Femur (tissue), 1 donor: ENCODE measurements at places on chromosomes 13 and 19.

DNA sequence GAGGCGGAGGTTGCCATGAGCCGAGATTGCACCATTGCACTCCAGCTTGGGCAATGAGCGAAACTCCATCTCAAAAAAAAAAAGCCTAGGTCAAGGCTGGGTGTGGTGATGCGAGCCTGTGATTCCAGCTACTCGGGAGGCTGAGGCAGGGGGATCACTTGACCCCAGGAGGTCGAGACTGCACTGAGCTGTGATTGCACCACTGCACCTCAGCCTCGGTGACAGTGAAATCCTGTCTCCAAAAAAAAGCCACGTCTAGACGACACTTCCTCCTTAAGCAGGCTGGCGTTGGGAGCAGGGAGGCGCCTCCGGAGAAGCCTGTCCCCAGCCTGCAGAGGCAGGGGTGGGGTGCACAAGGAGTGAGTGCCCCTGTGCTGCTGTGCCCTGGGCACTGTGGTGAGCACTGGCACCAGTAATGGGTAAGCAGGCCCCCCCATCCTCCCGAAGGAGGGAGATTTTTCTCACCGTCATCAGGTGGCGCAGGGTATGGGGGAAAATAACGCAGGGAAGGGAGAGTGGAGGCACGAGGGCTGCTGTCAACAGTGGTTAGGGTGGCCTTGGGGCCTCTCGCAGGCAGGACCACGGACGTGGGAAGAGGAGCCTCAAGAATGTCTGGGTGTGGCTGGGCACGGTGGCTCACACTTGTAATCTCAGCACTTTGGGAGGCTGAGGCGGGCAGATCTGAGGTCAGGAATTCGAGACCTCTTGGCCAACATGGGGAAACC is 706 bp downstream of the P2RY11 start:
- DNase-seq = no peak

GRCh38 chr19:28486473-28486872 is 726.5 kb downstream of the UQCRFS1 start:
- DNase-seq = no peak

DNA sequence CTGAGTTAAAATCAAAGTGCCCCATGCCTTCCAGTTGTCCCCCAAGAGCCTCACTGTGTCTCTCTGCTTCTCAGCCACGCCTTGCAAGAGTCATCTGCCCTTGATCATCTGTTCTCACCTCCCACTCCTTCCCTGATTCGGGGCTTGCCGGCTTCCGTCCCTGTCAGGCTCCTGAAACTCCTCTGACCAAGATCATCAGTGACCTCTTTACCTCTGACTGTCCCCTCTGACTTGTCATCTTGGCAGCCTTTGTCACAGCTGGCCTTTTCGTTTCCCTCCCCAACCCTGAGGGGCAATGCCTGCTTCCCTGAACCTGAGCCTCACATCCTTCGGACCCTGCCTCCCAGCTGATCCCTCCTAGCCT is 66.3 kb downstream of the MAP4K1 start:
- DNase-seq = no peak

GRCh38 chr13:87777387-87777786 is 106.2 kb downstream of the SLITRK5 start:
- no peak for DNase-seq

DNA sequence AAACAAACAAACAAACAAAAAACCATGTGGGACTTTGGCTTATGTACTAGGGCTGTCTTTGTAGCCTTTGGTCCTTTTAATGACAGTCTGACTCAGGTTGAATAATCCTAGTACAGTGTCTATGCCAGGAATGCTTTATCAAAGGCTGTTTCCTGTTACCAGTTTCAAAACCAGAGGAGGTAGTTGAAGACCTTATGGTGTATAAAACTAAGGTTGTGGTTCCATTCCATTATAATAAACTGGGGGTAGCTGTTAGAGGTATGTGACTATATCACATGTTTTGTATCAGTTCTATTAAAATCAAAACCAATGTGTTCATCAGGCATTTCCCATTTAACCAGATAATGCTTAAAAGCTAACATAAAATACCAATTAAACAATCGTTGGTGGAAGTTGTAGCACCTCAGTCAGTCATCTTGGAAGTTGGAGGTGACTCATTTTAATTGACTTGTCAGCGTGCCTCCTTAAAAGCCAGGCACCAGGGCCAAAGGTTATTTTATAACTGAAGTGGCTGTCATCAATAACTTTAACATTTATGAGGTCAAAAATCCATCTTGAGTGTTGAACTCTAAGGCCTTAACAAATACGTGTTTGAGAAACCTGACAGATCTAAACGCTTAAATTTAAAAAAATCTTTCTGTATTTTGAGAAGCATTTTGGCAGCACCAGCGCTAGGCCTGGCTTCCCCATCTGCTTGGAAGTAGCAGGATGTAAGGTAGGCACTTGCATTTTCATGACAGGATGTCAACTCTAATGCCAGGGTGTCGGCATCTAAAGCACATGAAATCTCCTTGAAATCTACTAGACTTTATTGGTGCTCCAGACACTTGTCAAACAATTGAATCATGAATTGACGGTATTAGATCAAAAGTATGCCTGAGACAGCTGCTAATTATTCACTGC is 162.5 kb downstream of the LMO7 start:
- no peak for DNase-seq
